Brain pericyte (primary cell): ENCODE measurements at places on chromosomes 5 and 9.

- DNase-seq: no peak
Observed at GRCh38 chr9:129306318-129306973, 128.4 kb upstream of the IER5L start.

- DNase-seq: no peak
Observed at GRCh38 chr9:133115604-133116345, 5.3 kb downstream of the RALGDS start.

GRCh38 chr5:31133488-31133887 lies 60.0 kb upstream of the CDH6 start:
- no peak for DNase-seq

DNA sequence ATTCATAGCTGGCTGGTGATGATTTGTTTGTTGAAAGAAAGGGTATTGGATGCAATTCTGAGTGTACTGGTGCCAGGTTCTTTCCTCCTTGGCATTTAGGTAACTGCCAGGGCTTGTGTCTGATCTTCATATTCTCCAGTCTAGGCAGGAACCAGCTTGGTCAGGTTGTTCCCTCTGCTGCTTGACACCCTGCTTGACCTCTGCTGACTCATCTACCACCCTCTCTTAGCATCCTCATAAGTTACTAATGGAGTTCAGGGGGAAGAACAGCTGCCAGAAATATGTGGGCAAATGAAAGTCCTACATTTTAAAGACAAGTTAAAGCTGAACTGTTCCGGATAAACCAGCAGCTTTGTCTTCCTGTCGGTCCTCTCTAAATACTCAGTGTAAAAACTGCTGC lies 116.1 kb upstream of the TNC start:
- no peak for DNase-seq

DNA sequence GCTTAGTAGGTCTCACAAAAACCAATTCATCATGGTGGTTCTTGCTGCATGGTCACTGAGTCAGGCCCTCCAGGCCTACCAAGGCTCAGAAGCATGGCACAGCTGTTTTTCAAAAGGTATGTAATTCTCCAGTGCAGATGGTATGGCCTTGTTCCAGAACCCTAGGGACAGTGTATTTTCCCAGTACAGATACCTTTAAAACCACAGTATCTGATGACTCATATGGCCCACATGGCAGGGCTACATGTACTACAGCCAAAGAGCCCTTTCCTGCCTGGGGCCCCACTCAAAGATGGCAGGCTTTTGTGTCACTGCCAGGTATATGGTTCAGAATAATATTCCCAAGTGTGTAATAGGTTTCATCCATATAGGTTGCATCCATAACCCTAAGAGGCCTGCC lies 16.5 kb downstream of the CSF2 start:
- peak; percentile 51 for DNase-seq

- no peak for DNase-seq
Observed at GRCh38 chr5:106106384-106106783, 1564.4 kb downstream of the EFNA5 start.

DNA sequence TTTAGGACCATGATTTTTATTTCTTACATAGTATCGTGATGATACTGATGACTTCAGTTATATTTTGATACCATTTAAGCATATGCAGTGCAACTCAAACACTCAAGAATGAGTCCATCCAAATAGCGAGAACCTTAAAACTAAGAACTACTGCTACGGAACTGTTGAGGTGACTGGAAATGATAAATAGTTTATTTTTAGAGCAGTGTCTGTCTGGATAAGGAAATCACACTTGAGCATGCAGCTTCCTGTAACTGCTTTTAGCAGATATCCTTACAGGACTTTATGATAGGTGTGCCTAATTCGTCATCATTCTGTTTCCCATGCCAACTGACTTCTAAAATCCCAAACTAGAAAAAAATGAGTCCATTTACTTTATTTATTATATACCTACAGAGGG lies 85.5 kb downstream of the ADGRV1 start:
- DNase-seq: no peak

GRCh38 chr5:68730220-68730978 lies 363.4 kb upstream of the SLC30A5 start:
- peak; percentile 41 for DNase-seq

DNA sequence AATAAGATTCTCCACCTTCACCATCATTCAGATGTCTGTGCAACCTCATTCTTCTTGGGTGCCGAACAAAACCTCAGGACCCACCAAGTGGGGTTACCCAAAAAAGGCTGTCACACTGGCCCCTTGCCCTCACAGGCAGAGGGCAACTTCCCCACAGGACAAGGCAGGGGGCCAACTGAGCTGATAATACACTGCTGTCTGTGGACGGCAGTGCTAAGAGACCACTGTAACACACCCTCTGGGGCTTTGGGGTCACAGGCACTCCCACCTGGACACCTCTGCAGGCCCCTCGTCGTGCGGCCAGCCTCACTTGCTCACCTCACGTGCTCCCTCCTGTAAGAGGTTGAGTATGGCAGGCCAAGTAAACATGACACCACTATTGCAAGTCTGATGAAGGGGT lies 515.8 kb upstream of the COX7C start:
- DNase-seq: no peak

DNA sequence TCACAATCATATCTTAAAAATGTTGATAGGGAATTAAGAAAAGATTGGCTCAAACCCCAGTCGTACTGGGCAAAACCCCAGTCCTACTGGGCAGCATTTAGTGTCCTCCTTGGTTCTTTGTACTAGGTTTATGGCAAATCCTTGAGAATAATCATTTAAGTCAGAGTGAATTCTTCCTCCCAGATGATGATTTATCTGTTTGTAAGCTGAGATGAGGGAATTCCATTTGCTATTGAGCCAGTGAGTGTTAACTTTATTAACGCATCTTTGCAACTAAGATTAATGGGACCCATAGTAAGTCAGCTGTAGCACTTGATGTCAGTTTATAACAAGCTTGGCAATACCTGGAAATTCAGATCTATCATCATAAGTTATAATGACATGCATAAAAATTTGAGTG lies 821.8 kb upstream of the DMAC1 start:
- DNase-seq: no peak

DNA sequence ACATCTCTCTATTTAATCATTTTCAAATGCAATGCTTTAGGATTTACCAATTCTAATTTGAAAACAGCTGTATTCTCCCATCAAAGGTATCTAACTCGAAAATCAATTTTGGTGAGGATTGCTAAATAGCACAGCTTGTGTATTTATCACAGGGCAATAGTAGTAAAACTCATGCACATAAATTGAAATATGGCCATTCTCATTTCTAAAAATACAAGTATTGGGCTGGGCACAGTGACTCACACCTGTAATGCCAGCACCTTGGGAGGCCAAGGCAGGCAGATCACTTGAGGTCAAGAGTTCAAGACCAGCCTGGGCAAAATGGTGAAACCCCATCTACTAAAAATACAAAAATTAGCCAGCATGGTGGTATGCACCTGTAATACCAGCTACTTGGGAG lies 164.8 kb upstream of the RASA1 start:
- no peak for DNase-seq

- no peak for DNase-seq
Observed at GRCh38 chr9:110291921-110292557, 35.7 kb upstream of the TXN start.

- no peak for DNase-seq
Observed at GRCh38 chr5:105685884-105686283, 1984.9 kb downstream of the EFNA5 start.
